Activated CD4-positive, alpha-beta T cell treated with anti-CD3 and anti-CD28 coated beads for 36 hours (primary cell): ENCODE measurements at places on chromosomes 7 and 10. TPM values are rescaled to one million over a fixed set of nuclear protein-coding genes. Genes with fewer than 3 reads are reported as not detected.

GRCh38 chr7:2659556-2660358, 28.0 kb downstream of the TTYH3 start:
- no peak for DNase-seq

DNA sequence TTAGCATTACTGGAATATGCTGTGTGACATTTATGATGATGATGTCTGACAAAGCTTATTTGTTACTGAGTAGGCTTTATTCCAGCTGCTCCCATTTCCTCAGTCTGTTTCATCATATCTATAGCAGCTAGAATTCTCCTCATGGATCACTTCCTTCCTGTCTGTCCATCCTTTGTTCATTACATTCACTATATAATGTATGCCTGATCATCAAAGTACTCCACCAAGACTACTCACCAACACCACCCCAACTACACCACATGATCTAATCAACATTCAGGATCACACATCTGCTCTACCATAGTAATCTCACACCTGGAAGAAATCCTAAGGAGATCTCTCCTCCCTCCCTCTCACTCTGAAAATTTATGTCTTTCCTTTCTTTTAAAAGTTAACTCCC, 61.3 kb downstream of the APBB1IP start:
- no peak for DNase-seq

DNA sequence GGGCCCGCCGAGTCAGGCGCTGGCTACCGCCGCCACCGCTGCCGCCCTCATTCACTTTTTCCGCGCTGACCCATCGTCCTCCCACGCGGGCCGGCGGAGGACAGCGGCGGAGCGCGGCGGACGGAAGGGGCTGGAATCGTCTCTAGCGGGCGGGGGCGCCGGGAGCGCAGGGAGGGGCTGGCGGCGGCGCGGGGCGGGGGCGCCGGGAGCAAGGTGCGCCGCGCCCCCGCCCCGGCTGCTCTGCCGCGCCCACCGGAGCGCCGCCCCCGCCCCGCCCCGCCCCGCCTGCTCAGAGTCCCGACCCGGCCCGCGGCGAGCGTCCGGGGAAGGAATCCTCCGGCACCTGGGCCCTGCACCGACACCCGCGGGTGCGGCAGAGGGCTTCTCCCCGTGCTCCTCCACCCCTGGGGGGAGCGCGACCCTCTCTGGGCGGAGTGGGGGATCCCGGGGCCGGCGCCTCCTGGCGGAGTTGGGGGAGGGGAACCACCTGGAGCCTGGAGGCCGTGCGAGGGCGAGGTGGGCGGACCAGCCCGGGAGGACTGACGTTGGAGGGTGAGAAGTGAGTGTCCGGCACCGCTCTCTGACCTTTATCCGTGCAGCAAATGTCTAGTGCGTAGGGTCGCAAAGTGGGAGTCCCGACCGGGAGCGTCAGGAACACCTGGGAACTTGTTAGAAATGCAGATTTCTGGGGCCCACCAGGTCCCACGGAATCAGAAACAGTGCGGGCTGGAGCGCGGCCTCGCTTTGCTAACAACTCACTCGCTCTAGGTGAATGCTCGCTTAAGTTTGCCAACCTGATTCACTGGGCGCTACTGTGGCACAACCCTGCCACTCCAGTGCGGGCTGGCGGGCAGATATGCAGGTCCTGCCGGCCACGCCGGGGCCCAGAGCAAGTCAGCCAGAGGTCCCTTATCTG, at the start of gene COBL:
Gene COBL, minus strand, starts transcription at position 144 of the 916 bp plus-strand sequence. CDS start 176 bp downstream, outside the sequence.
- peak; percentile 11 for DNase-seq

DNA sequence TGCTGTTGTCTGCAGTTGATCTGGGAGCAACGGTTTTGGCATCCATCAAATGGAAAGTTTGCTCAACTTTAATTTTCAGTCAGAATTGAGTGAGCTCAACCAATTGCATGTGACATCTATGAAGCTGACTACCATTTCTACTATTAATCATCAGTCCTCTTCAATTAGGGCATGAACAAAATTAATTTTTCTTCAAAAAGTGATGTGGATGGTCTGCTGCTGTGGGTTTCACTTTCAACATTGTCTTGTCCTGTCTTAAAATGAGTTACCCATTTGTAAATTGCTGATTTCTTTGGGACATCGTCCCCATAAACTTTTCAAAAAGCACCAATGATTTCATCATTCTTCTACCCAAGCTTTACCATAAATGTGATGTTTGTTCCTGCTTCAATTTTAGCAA, 176.7 kb upstream of the LRRN3 start:
- DNase-seq, result no peak

CNTNAP2 gene
- not detected for total RNA-seq
